ENCODE measurements at places on chromosomes 2 and 18.

DNA sequence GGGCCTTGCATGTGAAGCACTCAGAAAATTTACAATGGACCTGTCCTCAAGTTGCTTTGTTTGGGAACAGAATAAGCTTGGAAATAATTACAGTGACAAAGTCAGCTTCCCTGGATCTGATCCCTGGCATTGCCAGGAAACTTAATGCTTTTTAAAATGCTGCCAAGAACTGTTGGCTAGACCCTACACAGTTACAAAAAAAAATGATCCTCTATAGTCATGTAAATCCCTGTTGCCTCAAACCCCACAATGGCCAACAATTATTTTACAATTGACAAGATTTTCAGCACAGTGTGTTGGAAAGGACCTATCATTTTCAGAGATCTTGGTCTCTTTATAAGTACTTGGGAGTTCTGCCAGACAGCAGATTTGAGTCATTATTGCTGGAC, 470.4 kb upstream of the ACVR2A start:
- DNase-seq, result peak; percentile 94

DNA sequence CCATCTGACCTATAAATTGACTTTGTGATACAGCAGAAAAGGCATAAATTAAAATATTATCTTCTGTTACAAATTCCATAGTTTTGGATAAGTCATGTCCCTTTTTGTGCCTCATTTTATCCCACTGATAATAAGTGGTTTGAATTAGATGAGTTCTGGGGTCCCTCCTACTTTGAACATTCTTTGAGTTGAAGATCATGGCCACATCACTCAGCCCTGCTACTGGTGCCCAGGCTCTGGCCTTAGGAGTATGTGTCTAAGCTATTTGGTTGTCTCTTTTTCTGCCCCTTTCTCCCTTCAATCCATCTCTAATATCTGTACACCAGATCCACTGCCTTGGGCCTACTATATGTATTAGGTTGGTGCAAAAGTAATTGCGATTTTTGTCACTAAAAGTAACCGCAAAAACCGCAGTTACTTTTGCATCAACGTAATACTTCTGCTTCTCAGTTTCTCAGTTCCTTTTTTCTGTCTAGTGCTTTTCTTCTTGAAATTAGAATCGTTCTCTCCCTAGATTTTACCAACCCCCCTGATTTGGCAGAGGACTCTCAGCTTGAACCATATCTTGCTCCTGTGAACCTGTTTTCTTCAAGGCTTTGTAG, 362.5 kb upstream of the TNP1 start:
- no peak for DNase-seq

DNA sequence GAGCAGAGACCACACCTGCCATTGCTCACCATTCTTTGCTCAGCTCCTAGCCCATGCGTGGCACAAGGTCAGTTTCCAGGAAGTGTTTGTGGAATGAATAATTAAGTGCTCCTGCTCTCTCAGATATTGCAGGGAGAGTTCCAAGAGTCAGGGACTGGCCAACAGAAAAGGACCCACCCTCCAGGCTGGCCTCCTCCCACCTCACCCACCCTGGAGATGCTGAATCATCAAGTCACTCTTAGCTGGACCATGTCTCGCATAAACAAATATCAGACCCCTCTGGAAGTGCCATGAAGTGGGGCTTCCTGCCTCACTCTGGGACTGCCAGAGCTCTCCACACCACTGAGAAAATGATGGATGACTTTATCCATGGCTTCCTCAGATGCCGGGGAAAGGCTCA, 256.0 kb downstream of the TNS1 start:
- no peak for DNase-seq

GRCh38 chr2:113777371-113777770, 20.9 kb upstream of the SLC35F5 start:
- no peak for DNase-seq

GRCh38 chr2:172698041-172698863, 37.4 kb upstream of the RAPGEF4 start:
- DNase-seq, result no peak

GRCh38 chr2:221388891-221389290, 183.2 kb downstream of the EPHA4 start:
- DNase-seq, result no peak

DNA sequence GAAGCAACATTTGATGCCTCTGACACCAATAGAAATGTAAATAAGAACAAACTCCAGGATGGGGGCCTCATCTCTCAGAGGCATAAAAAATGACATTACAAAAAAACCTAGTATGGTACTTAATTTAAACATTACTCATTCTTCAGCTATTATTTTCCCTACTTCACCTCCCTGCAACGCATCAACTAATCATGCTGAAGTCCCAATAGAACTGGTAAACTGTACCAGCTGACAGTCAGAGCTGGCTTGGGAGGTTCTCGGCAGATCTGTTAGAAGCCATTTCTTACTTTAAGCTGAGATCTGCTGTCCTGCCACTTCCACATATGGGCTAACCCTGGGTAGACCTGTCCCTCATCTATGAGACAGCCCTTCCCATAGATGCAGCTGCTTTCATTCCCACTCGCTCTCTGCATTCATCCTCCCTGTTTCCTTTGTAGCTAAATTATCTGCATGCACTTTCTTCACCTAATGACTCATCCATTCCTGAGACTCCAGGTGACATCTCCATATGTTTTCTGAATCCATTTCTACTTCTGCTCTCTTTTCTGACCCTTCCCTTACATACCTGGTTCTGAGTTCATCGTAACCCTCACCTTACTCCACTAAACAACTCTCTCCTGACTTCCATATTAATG, 108.1 kb downstream of the AOX1 start:
- DNase-seq, result no peak

DNA sequence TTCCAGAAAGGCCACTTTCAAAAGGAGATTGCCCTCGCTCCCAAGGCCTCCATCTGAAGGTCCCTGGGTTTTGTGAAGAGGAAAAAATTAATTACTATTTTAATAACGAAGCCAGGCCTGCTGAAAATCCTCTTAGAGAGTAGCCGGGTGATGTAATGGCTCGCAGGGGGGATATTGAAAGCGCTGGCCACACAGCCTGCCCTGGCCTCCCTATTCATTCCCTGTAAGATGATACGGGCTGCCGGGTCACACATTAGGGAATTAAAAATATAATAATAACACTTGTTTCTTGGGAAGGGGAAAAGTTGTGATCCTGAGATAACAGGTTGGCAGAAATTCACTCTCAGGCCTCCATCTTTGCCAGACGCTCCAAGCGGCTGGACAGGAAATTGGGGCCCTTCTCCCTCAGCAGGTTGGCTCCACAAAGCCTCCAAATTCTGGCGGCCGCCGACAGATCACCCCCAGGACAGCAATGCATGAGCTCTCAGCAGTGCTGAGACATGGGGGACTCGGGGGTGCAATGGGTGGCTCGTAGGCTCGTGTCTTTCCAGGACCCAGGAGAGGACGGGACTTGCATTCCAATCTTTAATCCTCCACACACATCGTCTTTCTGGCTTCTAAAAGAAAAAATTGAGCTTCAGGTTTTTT, 299.9 kb upstream of the SALL3 start:
- no peak for DNase-seq

- no peak for DNase-seq
Measured at GRCh38 chr2:65940856-65941255, 494.1 kb upstream of the MEIS1 start.

DNA sequence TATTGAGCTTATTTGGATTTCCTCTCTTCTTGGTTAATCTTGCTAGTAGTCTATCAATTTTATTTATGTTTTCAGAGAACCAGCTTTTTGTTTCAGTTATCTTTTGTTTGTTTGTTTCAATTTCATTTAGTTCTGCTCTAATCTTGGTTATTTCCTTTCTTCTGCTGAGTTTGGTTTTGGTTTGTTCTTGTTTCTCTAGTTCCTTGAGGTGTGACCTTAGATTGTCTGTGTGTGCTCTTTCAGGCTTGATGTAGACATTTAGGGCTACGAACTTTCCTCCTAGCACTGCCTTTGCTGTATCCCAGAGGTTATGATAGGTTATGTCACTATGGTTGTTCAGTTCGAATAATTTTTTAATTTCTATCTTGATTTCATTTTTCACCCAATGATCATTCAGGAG, 141.6 kb downstream of the ZNF236 start:
- no peak for DNase-seq

- DNase-seq, result no peak
Measured at GRCh38 chr2:7109533-7109885, 192.3 kb downstream of the RNF144A start.

DNA sequence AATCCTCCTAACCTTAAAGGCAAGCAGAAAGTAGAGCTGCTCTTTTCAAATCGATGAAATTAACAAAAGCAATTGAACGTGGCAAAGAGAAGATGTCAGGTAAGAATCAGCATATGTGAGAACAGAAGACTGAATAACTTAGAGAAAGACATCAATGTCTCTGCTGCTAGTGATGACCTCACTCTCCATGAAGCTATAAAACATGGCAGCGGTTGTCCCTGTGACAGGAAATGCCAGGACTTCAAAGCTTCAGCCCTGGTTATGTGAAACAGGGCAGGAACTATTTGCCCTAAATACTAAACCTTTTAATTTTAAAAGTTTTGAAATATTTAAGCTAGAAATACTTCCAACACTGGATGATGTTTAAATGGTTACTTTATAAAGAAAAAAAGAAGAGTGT, 383.7 kb downstream of the XIRP2 start:
- no peak for DNase-seq

GRCh38 chr2:158967731-158968395, 577 bp upstream of the TANC1 start:
- DNase-seq, result peak; percentile 77
